ENCODE measurements at places on chromosomes 3 and 15.

- no peak for DNase-seq
Measured at GRCh38 chr3:71089271-71089847, 494.2 kb downstream of the FOXP1 start.

DNA sequence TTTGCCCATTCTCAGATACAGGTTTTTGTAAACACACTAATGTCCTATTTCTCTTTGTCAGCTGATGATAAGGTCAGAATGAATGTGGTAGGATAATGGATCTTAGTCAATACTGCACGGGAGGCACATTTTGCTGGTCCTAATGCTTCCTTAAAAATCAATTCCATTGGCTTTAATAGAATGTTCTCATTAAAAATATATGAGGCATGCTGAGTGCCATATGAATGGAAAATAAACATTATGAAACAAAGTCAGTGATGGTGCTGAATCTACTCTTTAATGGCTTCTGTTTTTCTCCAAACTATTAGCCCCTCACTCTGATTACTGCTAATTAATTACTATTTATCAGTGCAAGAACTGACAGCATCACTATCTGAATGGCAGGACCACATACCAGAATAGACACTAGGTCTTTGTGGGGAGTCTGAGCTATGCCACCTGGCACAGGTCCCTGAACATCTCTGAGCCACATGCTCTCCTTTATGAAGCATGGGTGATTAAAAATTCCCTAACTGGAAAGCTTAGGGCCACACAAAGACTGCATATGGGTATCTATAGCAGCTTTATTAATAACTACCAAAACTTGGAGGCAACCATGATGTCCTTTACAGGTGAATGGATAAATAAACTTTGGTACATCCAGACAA, 278.9 kb downstream of the MEX3B start:
- no peak for DNase-seq

GRCh38 chr3:123752228-123752627, 131.9 kb downstream of the MYLK start:
- DNase-seq, result no peak

DNA sequence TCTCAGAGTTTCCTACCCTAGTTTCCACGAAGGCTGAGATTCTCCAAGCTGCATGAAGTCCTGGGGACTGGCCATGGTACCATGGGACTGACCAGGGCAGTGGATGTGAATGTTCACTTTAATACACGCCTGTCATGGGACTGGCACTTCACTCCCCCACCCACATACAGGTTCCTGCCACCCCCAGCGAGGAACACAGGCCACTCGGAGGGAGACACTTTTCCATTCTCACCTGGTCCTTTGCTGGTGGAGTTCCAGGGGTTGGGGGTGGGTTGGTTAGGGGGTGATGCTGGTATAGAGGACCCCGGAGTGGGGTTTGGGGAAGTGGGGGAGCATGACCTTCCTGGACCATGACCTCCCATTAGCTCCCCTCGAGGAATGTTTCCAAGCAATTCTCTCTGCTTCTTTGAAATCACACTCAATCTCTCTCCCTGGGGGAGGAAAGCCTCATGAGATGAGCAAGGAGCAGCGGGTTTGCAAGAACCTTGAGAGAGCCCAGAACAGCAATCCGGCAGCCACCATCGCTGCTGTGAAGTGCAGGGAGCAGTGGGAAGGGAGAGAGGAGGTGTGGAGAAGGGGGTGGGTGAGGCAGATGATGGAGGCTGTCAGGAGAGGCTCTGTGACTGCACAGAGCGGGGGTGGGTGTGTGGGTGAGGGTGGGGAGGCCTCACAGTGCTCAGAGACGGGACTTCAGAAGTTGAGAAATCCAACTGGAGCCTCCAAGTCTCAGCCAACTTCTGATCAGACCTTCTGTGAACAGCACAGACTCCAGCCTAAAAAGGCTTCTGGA, 69.7 kb downstream of the ADCY5 start:
- no peak for DNase-seq

DNA sequence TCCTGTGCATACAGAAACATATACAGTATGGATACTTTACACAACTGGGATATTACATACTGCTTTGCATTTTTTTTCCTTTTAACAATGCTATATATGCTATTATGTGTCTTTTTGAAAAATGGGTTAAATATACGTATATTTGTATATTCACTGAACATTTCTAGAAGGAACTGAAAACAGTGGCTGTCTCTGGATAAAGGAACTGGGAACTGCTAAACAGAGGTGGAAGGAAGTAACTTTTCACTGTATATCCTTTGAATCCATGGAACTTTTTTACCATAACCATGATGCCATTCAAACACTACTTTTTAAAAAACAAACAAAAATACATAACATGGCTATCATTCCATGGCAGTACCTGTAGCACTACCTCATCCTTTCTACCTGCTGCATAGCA, 1.8 kb downstream of the MTFMT start:
- no peak for DNase-seq

DNA sequence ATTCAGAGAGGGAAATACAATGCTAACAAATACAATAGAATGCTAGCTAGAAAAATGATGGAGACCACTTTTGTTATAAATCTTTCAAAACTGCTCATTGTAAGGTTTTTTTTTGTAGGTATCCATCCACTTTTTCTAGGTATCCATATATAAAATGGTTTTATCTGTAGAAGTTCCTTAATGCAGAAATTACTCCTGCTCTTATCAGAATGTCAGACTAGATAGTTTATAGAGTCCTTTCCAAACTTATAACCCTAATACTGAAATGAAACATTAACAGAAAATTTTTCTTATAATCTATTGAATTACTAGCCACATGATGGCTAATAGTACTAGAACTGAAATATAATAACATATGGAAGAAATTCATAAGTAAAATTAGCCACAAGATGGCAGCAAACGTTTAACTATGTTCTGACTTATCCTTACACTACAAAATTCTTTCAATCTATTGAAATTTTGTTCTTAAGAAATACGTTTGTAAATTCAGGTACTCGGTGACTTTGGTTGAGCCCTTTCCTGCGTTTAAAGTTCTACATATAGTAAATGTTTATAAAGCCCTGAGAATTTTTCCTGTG, 58.5 kb downstream of the ECT2 start:
- peak; percentile 52 for DNase-seq
